ENCODE measurements at places on chromosomes 3 and 15.

- no peak for DNase-seq
Measured at GRCh38 chr3:163327086-163327485, 1751.2 kb downstream of the SI start.

- DNase-seq = no peak
Measured at GRCh38 chr3:45387636-45388348, 584 bp upstream of the LARS2 start.

DNA sequence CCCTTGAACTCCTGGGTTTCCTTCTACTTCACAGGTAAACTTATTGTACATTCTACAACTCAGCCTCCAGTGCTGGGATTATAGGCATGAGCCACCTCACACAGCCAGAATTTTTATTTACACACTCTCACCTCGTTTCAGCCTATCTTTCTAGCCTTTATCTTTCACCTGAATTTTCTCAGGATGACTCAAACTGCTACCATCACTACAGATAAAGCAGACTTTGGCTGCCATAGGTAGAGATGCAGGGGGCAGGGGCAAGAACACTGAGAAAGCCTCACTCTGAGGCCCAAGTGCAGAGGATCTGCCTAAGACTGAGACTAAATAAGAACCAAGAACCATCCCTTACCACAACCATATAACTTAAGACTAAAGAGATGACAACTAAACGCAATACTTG lies 59.0 kb downstream of the ETFA start:
- DNase-seq = no peak

DNA sequence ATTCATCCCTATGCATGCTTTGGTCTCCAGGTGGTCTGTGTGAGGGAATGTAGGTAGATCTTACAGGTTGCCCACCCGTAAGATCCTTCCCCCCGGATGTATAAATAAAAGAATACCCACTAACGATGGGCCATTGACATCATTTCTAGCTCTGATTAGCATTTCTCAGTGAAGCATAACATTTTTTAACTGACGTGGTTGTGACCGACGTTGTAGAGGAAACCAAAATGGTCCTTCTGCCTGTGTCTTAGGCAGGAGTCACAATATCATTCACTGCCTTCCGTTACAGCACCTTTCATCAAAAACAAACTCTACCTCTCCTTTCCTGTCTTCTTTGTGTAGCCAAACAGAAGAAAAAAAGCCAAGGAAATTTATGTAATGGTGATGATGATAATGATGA lies 27.3 kb upstream of the UMPS start:
- DNase-seq = no peak

GRCh38 chr3:190366133-190366532 lies 21.8 kb upstream of the CLDN16 start:
- no peak for DNase-seq

DNA sequence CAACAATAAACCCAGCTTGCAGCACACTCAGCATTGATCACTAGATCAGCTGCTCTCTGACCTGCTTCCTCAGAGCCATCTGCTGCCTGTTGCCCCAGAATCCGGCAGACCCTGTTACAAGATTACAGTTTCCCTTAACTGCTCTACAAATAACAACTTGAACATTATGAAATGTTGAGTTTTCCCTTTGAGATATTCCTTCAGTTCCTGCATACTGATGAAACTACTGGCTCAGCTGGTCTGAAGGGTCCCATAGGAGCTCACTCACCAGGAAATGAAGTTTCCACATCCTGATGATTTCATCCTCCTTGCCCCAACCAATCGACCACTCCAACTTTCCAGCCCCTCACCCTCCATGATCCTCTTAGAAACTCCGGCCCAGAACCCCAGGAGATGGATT lies 281.9 kb downstream of the OCA2 start:
- no peak for DNase-seq

DNA sequence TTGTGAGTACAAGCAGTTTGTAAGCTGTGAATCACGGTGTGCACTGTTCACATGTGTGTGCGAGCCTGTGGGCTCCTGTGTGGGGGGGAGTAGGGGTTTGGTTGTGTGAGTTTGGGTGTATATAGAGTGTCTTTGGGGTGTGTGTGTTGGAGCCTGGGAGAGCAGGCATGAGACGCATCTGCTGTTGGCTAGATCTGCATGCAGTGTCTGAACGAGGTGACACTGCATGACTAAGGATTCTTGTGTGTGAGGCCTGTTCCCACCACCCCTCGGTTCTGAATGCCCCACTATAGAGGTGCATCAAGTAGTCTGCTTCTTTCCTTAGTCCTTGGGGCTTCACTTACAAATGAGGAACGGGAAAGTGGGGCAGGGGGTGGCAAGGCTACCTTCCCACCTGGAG lies 68.4 kb downstream of the MAGEF1 start:
- no peak for DNase-seq

GRCh38 chr15:32951736-32952464 lies 234.1 kb downstream of the GREM1 start:
- DNase-seq = no peak

DNA sequence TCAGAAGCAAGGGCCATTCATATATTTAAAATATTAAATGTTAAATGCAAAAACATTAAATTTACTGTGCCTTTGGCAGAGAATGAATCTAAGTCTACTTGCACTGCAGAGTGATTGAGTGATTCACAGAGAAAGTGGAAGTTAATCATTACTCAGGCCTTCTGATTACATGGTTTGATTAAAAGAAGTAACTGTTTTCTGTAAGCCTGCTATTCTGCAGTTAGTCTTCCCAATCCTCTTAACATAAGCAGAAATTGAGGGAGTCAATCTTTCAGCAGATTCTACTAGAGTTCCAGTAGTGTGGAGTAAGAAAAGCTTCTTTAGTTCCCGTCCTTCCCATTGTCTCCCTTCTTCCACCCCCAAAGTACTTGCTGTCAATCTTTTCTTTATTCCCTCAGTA lies 1.5 kb downstream of the NLGN1 start:
- no peak for DNase-seq

GRCh38 chr15:64162478-64162868 lies 349 bp downstream of the PPIB start:
- DNase-seq = no peak

GRCh38 chr3:69370901-69371301 lies 15.0 kb downstream of the FRMD4B start:
- no peak for DNase-seq

GRCh38 chr15:101178479-101178878 lies 73.4 kb downstream of the CHSY1 start:
- DNase-seq = no peak

DNA sequence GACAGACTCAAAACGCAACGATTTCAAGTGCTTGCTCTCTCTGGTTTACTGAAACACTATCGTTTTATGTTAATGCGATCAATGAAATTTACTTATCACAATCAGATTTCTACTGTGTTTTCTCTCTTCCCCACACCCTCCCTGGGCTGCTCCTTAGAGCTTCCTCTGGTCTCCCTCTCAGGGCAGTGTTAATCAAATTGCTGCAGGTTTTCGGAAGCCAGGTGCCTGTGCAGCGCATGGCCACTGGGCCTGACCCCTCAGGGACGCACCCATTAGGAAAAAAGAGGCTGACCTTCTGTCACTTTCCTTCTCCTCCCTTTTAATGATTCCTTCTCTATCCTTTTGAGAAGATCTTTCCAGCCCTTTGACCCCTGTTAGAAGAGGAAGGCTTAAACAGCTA lies 134.5 kb upstream of the ONECUT1 start:
- DNase-seq = no peak

GRCh38 chr3:37905987-37906674 lies 44.5 kb downstream of the CTDSPL start:
- DNase-seq = peak; percentile 12

- no peak for DNase-seq
Measured at GRCh38 chr3:122912772-122913538, 114.6 kb downstream of the SEMA5B start.

DNA sequence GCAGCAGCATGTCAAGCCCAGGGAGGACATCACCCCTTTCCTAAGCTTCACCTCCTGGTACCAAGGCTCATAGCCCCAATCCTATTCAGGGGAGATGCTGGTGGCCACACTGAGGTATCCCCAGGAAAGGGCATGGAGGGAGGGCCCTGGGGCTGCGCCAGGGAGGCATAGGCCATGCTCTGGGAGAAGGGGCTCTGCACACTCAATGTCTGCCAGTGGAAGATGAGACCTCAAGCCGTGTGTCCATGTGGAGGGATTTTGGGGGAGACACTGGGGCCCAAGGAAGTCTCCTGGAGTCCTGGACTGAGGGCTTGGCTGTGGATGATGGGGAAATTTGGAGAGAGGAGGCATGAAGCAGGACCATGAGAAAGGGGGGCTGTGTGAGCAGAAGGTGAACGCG lies 21.2 kb upstream of the PRR23E start:
- DNase-seq = no peak

- no peak for DNase-seq
Measured at GRCh38 chr3:11606865-11607440, 36.8 kb downstream of the VGLL4 start.

GRCh38 chr3:24843955-24844354 lies 349.3 kb upstream of the THRB start:
- DNase-seq = no peak

- DNase-seq = no peak
Measured at GRCh38 chr3:128493570-128494366, 767 bp upstream of the GATA2 start.

DNA sequence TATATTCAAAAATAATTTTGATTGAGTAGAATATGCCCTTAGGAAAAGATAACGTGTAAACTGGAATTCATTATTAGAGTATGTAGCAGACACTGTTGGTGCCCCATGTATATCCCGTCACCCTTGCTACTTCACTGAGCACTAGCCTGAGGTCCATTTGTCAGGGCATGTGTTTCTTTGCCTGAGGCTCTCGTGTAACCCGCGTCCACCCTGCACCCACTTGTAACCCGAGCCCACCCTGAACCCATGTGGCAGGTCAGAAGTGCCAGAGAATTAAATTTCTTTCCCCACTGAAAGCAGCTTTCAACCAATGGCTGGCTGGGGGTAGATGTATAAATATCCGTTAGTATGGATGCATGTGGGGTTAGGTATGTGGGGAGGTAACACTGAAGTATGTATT lies 474.2 kb upstream of the ZNF385D start:
- DNase-seq = no peak

GRCh38 chr3:187073581-187074098 lies 65.7 kb downstream of the RPL39L start:
- no peak for DNase-seq

- DNase-seq = no peak
Measured at GRCh38 chr3:106345353-106346027, 476.7 kb upstream of the CBLB start.

DNA sequence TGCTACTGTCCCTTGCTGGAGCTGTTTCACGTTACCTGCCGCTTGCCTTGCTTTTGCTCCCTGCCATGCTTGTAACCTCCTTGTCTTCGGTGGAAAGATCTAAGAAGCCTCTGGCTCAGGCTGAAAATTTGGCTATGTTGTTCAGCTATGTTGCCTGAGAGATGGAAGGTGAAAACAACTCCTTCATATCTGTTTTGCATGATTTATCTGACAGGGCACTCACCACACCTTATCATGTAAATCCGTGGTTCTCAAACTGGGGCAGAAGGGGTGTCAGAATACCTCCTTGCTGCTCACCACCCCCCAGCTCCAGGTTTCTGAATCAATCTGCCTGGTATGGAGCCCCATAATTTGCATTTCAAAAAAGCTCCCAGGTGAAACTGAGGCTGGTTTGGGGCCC lies 6.5 kb upstream of the CORO2B start:
- DNase-seq = no peak

DNA sequence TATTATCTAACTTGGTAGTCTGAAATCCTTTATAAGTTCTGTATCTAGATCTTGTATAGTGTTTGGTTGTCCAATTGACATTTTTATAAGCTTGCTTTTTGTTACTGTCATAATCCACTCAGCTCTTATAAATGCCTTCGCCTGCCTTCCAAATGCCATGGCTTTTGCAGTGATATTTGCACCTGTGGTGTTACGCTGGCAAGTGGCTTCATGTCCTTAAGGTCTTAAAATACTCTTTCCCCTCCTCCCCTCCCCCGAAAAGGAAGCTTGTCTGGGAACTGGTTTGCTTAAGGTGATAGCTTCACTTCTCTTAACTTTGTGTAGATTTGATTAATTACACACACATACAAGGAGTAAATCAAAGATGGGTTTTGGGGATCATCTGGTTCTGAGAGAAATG lies 62.0 kb downstream of the ABHD2 start:
- DNase-seq = no peak
